ENCODE measurements at places on chromosomes 16 and 17.

- no peak for DNase-seq
These were observed 1.6 kb downstream of the RNF213 start for GRCh38 chr17:80262291-80262690.

GRCh38 chr17:50722746-50723145 is 3.3 kb downstream of the LUC7L3 start:
- no peak for DNase-seq

DNA sequence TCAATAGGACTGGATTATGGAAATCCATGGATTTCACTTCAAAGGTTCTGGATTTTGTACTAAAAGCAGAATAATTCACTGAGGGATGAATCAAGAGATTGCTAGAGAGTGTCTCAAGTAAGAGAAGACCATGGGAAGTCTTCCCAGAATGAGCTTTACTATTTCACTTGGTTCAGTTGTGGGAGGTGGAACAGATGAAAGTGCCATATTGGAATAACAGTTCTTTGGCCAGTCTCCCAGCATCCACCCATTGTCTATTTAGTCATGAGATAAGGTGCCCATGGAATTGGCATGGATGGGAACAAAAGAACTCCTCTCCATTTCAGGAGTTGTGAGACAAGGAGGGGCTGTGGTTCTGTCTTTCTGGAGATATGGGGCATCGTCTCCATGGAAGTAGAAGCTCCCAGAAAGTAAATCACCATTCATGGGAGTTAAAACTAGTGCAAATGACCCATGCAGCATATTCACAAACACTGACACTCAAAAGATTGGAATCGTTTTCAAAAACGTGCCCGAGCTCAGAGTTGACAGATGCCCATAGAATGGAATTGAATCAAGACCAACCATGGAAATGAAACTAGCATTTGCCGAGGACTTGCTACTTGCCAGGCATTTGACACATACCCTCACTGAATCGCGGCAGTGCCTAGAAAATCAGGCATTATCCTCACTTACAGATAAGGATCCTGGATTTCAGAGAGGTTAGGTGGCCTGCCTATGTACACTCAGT is 36.2 kb upstream of the CLEC3A start:
- no peak for DNase-seq

DNA sequence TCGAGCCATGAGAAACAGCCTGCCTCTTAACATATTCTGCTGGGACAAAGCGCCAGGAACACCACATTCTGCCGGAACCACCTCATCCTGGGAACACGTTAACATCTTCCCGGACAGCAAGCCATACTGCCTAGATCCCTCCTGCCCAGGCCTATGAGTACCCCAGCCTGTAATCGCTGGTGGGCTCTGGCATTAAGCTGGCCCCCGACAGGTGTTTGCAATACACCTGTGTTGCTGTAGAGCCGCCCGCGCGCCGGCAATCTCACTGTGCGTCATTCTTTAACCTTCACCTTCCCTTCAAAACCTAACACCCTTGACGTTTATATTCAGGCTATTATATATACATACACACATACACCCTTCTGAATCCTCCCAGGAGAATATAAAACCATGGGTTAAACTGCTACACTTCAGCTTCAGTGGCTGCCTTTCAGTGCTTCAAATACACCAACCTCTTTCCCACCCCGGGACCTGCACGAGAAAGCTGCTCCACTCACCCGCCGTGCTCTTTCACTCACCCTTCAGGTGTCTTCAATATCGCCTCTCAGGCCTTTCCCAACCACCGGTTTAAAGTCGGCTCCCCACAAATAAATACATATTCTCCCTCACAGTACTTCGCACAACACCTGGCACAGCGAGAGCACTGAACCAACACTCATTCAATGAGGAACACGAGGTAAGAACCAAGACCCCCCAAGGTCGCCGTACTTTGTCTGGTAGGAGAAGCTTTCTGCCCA is 1.0 kb upstream of the ENDOV start:
- DNase-seq, result no peak

DNA sequence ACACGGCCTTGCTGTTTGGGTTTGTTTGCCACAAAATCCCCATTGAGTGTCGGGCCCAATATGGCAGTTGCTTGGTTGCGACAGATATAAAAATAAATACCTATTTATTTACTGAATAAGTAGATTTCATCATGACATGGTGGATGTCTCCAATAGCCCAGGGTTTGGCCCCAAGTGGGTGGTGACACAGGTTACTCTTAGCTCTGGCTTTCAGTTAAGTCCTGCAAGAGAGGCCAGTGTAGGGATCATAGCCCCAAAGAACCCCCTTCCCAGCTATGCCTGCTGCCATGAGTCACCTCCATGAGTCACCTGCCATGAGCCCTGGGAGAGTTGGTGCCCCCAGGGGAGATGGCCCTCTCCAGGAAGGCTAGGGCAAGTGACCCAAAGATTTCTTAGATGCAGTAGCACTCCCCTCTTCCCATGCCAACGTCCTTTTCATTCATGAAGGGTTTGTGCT is 78.7 kb upstream of the LGALS9 start:
- no peak for DNase-seq

DNA sequence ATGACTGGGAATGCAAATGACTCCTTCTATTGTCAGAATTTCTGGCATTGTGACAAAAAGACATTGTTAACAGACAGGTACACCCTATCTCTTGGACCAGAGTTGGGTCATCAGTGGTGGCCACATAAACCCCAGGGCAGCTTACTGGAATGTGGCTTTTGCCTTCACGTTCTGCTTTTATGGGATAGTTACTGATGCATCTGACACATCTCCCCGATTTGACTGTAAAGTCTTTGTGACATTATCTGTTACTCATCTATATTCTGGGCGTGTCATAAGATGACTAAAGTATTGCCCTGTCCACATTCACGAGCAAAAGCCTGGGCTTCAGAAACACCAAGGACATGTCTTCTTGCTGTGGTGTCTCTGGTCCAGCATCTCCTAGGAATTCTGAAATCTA is 18.7 kb upstream of the AQP8 start:
- no peak for DNase-seq

- DNase-seq, result no peak
These were observed 70.3 kb downstream of the RAI1 start for GRCh38 chr17:17751489-17752088.

GRCh38 chr17:21059761-21060160 is 16.9 kb upstream of the USP22 start:
- DNase-seq, result no peak

DNA sequence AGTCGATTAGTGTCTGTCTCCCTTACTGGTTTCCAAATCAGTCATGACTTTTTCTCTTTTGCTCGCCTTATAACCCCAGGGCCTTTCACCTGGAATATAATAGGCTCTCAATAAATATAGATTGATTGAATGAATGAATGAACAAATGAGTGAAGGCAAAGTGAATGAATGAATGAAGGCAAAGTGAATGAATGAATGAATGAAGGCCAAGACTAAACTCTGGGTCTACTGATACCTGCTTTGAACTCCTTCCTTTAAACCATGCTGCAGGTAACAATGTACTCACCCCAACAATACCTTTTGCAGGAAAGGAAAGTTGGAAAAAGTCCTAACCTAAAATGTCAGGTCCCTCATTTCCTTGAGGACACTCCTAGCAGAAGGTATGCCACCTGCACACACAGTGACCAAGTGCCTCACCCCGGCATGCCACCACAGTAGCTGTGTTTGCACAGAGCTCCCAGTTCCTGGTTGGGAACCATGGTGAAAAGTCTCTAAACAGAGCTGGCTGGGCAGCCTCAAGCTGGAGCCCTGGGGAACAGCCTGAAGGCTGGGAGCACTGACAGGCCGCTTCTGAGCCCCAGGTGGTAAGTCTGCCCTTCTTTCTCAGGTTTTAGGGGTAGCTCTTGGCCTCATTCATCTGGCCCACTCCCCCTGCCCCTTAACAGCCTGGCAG is 42.7 kb upstream of the ANKFN1 start:
- no peak for DNase-seq

DNA sequence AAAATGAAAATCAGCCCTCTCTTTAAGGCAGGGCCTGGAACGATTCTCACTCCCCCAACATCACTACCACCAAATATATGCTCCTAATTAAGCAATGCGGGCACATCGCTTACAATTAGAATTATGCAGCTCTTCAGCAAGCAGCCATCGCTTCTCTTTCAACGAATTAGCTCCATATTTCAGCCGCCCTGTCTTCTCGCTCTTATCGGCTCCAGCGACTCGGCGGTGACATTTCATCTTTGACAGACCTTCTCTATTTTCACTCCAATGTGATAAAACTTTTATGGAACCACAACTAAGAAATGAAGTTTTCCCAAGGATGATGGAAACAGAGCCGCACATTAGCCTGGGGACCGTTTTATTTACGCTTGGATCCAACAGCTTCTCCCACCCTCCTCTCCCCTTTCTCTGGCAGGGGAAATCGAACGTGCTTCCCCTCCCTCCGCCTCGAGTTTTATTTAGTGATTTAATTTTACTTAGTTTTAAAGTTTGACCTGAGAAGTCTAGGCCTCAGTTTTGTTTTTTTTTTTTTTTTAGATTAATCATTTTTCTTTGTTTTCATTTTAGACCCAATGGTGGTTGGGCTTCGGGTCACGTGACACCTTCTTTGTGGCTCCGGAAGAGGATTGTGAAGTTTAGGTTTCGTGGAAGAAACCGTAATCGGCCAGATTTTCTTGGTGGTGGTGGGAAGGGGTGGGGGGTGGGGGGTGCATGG is 3.1 kb upstream of the HOXB2 start:
- no peak for DNase-seq

DNA sequence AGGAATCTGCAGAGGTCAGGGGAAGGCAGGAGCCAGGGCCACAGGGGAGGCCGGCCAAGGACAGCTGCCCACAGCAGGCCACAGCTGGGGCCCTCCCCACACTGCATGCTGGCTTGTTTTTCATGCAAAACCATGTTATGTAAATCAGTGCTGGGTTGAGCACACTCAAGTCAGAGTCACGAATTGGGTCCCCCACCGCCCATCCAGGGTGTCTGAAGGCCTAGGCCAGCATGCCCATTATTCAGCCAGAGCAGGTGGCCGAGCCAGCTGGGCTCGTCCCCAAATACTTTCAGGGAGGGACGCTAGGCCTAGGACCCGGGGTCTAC is 51.2 kb upstream of the TOB1 start:
- no peak for DNase-seq

DNA sequence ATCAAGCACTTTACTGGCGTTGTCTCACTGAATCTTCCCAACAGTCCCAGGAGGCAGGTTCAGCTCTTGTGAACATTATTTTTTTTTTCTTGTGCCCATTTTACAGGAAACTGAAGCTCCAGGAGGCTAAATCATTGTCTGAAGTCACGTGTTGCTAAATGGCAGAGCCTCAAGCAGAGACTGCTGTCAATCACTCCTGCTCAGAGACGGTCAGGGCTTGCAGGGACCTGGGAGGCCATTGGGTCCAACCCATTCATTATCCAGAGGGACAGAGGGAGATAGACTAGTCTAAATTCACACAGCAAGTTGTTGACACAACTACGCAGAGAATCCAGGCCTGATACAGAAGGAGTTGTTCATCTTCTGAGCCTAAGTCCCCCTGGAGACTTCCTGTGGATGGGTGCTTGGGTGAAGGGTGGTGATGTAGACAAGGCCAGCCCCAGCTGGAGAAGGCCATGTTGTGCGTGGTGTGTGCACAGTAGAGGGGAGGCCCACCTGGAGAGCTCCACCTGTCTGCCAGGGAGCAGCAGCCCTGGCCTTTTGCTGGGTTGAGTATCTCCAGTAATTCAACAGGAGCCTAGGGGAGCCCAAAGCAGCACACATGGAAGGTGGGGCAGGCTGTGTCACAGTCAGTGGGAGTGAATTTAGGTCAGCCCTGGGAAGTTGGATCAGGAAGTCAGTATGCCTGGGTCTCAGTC is 24.3 kb upstream of the C1QL1 start:
- no peak for DNase-seq

DNA sequence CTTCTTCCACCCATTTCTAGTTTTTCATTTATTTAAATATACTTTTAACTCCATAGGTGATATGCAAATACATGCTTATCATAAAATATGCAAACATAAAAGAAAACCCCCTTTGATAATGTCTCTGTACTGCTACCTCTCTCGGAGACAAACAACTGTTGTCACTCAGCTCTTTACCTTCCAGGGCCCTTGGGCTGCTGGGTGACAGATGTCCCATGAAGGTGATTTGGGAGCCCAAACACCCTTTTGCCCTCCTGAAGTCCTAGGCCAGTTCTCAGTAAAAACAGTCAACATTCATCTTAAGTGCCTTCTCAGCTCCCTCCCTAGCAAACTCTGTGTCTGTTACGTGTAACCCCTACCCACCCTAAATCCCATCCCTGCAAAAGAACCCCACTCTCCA is 37.5 kb downstream of the CHD9 start:
- no peak for DNase-seq

DNA sequence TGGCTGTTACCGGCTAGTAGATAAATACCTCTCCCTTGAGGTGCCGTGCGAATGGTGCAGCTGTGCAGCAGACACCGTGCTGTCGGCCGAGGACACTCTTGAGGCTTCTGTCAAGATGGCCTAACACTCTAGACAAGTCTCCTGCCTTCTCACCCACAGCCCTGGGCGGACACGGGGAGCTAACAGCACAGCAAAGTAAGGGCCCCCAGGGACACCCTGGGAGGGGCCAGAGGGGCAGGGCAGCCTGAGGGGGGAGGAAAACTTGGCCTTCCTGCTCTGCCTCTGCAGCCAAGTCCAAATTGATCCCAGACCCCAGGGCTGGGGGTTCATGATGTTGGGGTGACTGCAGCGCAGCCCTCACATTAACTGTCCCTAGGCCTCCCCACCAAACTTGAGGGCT is 210.2 kb downstream of the RPTOR start:
- DNase-seq, result no peak

DNA sequence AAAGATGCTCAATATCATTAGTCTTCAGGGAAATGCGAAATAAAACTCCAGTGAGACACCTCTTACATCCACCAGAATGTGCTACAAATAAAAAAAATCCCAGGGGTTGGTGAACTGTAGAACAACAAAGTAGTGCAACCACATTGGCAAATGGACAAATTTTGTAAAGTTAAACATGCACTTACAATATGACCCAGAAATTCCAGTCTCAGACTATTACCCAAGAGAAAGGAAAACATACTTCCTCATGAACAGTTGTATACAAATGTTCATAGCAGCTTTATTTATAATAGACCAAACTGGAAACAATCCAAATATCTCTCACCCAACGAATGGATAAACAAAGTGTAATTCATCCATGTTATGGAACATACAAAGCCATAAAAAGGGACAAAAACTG is 239.5 kb downstream of the ABCC12 start:
- DNase-seq, result no peak

GRCh38 chr16:68227183-68227793 is 8.6 kb downstream of the ESRP2 start:
- no peak for DNase-seq
